ENCODE measurements at places on chromosomes 3 and 15. TPM values are rescaled to one million over a fixed set of nuclear protein-coding genes. Genes with fewer than 3 reads are reported as not detected.

Gene ZNF660
- total RNA-seq, result 3.0 TPM

Gene NPAP1
- total RNA-seq, result not detected

Gene ZCWPW2
- total RNA-seq, result 1.1 TPM

Gene FAM227B
- 3.6 TPM for total RNA-seq

Gene CFAP20DC
- total RNA-seq, result 2.0 TPM

Gene CCDC39
- total RNA-seq, result not detected

Gene GOLGA6A
- total RNA-seq, result 0.54 TPM

All from placental epithelial cell (primary cell).